ENCODE measurements at places on chromosomes 2 and 18. TPM values are rescaled to one million over a fixed set of nuclear protein-coding genes. Genes with fewer than 3 reads are reported as not detected.

DNA sequence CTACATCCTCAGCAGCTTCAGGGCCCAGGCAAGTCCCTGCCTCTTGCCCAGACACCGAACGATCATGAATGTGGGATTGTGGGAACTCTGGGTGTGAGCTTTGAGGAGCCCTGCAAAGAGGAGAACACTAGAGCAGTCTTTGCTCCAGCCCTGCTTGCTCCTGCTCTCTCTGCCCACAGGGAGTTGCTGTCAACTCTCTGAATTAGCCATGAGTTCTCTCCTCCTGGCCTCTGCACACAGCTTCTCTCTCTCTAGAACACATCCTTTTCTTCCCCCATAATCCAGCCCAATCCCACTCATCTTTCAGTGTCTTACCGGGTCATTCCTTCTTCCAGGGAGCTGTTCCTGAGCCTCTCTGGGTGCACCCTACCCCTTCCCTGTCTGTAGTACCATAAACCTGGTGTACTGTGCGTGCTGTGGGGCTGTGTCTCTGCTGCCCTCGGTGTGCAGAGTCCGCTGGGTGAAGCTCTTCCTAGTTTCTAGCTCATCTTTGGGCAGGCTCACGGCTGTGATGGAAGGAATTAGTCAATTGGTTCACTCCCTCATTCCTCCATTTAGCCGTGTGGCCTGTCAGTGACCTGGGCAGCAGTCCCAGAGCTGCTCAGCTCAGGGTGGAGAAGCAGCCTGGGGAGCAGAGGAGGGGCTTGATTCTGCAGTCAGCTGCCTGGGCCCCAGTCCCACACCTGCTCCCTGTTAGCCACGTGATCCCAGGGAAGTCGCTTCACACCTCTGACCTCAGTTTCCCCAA is 132.9 kb upstream of the HDAC4 start:
- H3K4me1 ChIP-seq, result no peaks in the 10 kb centered on the region
- no peak overlapping the region for H3K27ac ChIP-seq
- no peak overlapping the region for H3K4me3 ChIP-seq
- H3K36me3 ChIP-seq, result no peaks in the 10 kb centered on the region

GRCh38 chr2:192011196-192011595 is 164.3 kb upstream of the CAVIN2 start:
- H3K27ac ChIP-seq, result no peak overlapping the region
- no peaks in the 10 kb centered on the region for H3K27me3 ChIP-seq
- H3K4me1 ChIP-seq, result no peaks in the 10 kb centered on the region
- no peaks in the 10 kb centered on the region for H3K36me3 ChIP-seq

GRCh38 chr18:45549290-45549689 is 66.0 kb upstream of the SLC14A2 start:
- H3K4me3 ChIP-seq, result no peak overlapping the region
- no peaks in the 10 kb centered on the region for H3K36me3 ChIP-seq
- H3K4me1 ChIP-seq, result no peaks in the 10 kb centered on the region
- H3K27me3 ChIP-seq, result no peaks in the 10 kb centered on the region
- no peak for DNase-seq

SPHKAP gene
- total RNA-seq, result not detected

TLX2 gene
- total RNA-seq, result not detected

IFIH1 gene
- total RNA-seq, result 15.6 TPM
